CD4-positive, alpha-beta T cell treated with Interleukin-12 subunit alpha and Interleukin-12 subunit beta, for 1 hour (primary cell): ENCODE measurements at places on chromosomes 12 and 14.

GRCh38 chr12:32847287-32847686 lies 49.3 kb downstream of the PKP2 start:
- no peak for DNase-seq

GRCh38 chr12:122166422-122167349 lies 7.3 kb downstream of the IL31 start:
- DNase-seq, result peak; percentile 27

GRCh38 chr14:47332106-47332505 lies 343.3 kb downstream of the MDGA2 start:
- no peak for DNase-seq

- no peak for DNase-seq
Measured at GRCh38 chr14:35138585-35138984, 16.2 kb downstream of the PRORP start.

DNA sequence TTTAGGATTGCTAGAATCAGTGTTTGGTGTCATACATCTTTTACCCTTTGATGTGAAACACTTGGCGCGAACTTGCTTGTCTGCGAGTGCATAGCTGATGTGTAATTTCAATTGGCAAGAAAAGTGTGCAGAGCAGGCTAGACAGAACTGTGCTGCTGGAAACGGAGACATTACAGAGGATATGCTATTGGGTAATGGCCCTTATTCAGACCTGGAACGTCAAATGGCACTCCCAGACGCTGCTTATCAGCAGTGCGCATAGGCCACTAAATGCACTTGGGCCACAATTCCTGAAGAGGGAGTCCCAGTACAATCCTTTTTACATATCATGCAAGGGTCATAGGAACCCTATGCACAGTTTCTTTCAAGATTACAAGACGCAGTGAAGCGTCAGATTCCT lies 15.7 kb upstream of the SLC10A1 start:
- no peak for DNase-seq

- DNase-seq, result peak; percentile 71
Measured at GRCh38 chr12:57632958-57633840, at the start of gene B4GALNT1. Gene B4GALNT1, minus strand, starts transcription at chr12:57633201. Its CDS starts 1,069 bp downstream, at chr12:57632132.

DNA sequence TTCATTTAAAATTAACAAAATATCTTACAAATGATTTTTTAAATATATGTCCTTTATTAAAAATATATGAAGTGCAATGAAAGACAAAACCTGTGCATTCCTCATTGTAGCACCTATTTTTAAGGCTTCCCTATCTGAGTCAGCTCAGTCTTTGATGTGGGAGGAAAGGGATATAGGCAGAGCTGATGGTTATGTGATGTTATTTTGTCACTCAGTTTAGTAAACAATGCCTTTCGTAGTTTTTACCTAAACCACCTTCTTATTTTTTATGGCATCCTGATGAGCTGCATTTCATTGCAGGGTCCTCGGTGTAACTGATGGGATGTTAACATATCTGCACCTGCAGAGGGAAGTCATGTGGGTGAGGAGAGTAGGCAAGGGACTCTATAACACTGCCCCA lies 58.9 kb upstream of the FRMD6 start:
- DNase-seq, result no peak

GRCh38 chr14:78959674-78960264 lies 789.6 kb downstream of the NRXN3 start:
- peak; percentile 42 for DNase-seq

GRCh38 chr12:13173012-13173932 lies 23.3 kb upstream of the EMP1 start:
- DNase-seq, result no peak

- DNase-seq, result no peak
Measured at GRCh38 chr12:102869571-102869970, 47.5 kb downstream of the PAH start.

GRCh38 chr12:53625373-53625945 lies 723 bp downstream of the ATF7 start:
- DNase-seq, result no peak

- DNase-seq, result no peak
Measured at GRCh38 chr12:83665634-83666218, 979.0 kb downstream of the TMTC2 start.

DNA sequence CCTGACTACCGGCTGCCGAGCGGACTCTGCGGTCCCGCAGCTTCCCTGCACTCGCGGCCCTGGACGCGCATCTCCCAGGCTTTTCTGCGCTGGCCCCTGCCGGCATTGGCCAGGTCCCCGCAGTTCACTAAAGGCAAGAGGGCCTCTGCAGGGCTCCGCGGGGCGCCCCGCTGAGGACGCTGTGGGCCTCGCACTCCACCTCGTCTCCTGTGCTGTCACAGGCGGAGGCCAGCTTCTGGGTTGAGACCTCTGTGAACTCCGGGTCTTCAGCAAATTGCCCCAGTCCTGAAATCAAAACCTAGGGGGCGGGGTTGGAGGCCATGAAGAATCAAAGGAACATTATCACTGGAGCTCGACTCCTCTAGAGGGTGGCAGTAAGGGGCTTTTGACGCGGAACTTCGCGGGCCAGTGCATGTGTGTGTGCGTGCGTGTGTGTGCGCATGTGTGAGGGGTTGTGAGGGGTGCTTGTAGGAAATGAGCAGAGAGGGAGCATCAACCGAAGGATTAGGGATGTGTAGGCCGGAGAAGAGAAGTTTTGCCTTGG lies 68.5 kb upstream of the CAPRIN2 start:
- no peak for DNase-seq

DNA sequence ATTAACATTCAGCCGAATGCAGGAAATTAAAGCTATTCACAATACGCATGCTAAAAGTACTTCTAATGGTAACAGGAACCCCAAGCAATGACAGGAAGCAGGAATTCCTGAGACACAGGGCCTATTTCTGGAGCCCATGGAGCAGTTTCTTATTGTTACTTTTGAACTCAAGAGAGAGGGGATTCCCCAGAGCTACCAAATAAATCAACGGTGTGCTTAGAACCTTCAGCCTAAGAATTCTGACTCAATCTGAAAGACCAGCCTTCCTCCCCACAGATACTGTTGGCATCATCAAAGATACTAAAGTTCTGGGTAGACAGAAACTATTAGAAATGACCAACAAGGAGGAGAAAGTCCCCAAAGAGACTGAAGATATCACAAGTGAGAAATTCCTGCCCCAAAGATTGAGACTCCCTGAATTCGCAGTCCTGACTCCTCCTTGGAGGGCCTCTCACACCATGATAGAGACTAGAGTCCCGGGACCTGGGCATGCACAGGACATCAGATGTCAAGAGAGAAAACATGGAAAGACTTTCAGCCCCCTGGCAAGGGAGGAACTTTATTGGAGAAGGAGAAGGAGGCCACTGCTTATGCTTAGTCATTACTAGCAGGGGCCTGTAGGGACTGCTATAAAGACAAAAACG lies 32.7 kb downstream of the RTRAF start:
- no peak for DNase-seq

GRCh38 chr12:64635356-64635998 lies 25.2 kb downstream of the RASSF3 start:
- DNase-seq, result no peak

GRCh38 chr12:66899588-66899987 lies 220.7 kb upstream of the GRIP1 start:
- no peak for DNase-seq
